Sciatic nerve (tissue), 2 donors: ENCODE measurements at places on chromosomes 2 and 18.

- peak; percentile 38 for DNase-seq
Observed at GRCh38 chr2:240514631-240515030, 43.2 kb downstream of the ANKMY1 start.

- no peak for DNase-seq
Observed at GRCh38 chr2:167862296-167862695, 385.1 kb downstream of the STK39 start.

DNA sequence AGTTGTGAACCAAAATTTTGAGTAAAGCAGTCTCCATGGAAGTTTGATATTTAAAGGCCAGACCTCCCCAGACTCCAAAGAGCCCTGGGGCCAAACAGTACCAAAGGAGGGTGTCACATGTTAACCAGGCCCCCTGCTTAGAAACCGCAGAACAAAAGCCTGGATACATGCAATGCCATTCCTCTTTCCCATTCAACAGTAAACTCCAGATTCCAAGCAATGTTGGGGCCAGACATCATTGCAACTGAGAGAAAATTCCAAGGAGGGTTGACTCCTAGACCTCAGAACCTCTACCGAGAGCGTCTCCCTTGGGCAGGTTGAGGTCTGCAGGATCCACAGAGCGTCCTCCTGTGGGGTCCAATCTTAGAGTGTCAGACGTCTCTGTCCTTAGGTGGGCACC lies 404.4 kb upstream of the SYT4 start:
- DNase-seq, result no peak

DNA sequence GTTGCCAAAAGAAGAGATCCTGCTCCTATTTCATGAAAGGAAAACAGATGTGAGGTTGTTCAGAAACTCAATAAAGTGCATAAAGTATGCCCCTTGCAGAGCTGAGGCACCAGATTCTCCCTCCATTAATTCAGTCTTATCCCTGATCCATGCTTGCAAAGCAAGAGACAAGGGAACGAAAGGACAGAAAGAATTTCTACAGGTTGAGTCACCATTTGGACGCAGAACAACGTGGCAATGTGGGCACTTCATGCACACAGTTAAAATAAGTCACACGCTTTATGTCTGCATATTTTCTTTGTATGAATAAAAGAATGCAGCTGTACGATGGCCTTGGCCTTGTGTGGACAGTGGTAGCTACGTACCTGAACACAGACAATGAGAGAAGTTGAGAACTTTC lies 321.7 kb upstream of the REV1 start:
- DNase-seq, result no peak

- DNase-seq, result no peak
Observed at GRCh38 chr18:72811047-72811446, 56.7 kb downstream of the NETO1 start.
